ENCODE measurements at places on chromosomes 7 and 10. TPM values are rescaled to one million over a fixed set of nuclear protein-coding genes. Genes with fewer than 3 reads are reported as not detected.
A peak's percentile ranks its signal among the peaks of the same experiment; 100 is the strongest.

GRCh38 chr10:70498970-70499835 is 20.6 kb downstream of the PALD1 start:
- no peak overlapping the region for H3K4me3 ChIP-seq
- peaks cover 22% of the 10 kb centered on the region for H3K27me3 ChIP-seq
- H3K4me1 ChIP-seq: peaks cover 26% of the 10 kb centered on the region
- H3K27ac ChIP-seq: no peak overlapping the region

GRCh38 chr7:140367528-140367927 is 30.8 kb downstream of the SLC37A3 start:
- H3K36me3 ChIP-seq: peaks cover 35% of the 10 kb centered on the region
- H3K4me1 ChIP-seq: peaks cover 16% of the 10 kb centered on the region
- no peak overlapping the region for H3K4me3 ChIP-seq
- DNase-seq: no peak
- H3K27me3 ChIP-seq: no peaks in the 10 kb centered on the region

- H3K27ac ChIP-seq: no peak overlapping the region
- H3K4me3 ChIP-seq: no peak overlapping the region
- no peaks in the 10 kb centered on the region for H3K36me3 ChIP-seq
- no peak for DNase-seq
- H3K4me1 ChIP-seq: no peaks in the 10 kb centered on the region
Measured at GRCh38 chr10:116599991-116600390, 9.2 kb downstream of the PNLIPRP1 start.

DNA sequence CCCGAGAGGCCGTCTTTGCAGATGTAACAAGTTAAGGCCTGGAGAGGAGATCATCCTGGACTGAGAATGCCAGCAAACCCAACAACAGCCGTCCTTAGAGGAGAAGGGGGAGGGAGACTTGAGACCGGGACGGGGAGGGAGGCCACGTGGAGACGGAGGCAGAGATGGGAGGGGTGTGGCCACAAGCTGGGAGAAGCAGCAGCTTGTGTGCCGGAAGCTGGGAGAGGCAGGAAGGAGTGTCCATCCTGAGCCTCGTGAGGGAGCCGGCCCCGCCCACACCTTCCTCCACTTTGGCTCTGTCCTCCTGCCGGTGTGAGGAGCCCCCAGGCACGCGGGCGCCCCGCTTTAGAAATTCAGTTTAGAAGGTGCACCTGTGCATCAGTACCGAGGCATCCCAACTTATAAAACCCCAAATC is 95.7 kb downstream of the DNAJB6 start:
- no peak for DNase-seq
- no peak overlapping the region for H3K27ac ChIP-seq
- H3K4me3 ChIP-seq: no peak overlapping the region
- H3K36me3 ChIP-seq: no peaks in the 10 kb centered on the region
- H3K4me1 ChIP-seq: peaks cover 18% of the 10 kb centered on the region
- H3K27me3 ChIP-seq: peaks cover 16% of the 10 kb centered on the region

DNA sequence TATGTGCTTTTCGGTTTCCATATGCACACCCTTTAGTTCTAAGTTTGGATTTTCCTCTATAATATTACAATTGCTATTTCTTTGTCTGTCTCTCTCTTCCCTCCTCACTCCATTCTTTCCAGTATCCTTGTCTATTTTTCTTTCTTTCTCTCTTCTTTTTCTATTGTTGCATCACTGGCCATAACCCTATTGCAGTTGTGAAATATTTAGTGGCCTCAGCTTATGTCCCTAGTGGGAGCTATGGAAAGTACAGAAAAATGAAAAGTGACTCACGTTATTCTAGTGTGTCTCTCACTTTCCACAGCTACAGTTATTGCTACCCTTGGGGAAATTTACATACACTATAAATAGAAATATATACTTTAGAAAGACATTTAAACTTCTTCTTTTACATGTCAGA is 59.1 kb downstream of the CNTNAP2 start:
- H3K4me3 ChIP-seq: no peak overlapping the region
- no peaks in the 10 kb centered on the region for H3K4me1 ChIP-seq
- no peaks in the 10 kb centered on the region for H3K36me3 ChIP-seq
- H3K27me3 ChIP-seq: no peaks in the 10 kb centered on the region
- no peak overlapping the region for H3K27ac ChIP-seq
- DNase-seq: no peak

DNA sequence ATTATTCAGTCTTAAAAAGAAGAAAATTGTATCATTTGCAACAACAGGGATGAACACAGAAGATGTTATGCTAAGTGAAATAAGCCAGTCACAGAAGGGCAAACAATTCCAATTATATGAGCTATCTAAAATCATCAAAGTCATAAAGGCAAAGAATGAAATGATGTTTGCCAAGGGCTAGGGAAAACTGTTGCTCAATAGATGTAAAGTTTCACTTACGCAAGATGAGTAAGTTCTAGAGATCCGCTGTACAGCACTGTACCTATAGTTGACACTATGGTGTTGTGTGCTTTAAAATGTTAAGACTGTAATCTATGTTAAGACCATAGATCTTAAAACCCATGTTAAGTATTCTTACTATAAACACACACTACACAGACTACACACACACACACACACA is 904.6 kb upstream of the LRRN3 start:
- no peaks in the 10 kb centered on the region for H3K27me3 ChIP-seq
- no peak for DNase-seq
- no peaks in the 10 kb centered on the region for H3K4me1 ChIP-seq
- H3K4me3 ChIP-seq: no peak overlapping the region

DNA sequence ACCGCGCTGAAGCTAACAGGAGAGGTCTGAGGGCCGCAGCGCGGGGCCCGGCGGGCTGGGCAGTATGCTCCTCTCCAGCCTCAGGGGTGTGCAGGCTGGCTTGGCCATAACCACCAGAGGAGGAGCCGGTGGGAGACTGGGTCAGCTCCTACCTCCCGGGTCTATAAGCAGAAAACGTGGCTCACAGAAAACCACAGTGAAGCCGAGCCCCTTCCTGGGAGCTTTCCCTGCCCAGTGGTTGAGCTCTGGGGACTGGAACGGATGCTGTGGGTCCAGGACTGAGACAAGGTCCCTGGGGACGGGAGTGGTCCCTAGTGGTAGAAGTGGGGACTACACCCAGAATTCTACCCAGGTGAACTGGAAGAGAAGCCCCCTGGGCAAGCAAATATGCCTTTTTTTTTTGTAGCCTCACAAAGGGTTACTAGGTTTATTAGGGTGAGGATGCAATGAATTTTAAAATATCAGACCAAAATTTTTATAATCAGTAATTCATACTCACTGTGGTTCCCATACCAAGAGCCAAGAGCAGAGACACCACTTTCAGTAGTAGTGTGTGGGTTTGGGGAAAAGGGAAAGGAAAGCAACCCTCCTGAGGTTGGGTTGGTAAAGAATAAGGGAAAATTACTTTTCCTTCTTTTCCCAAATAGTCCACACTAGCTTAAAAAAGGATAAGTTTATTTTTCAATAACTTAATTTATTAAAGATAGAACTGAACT is 67.9 kb upstream of the PRKCQ start:
- no peak overlapping the region for H3K4me3 ChIP-seq
- H3K27me3 ChIP-seq: no peaks in the 10 kb centered on the region

- H3K4me1 ChIP-seq: peaks cover 3% of the 10 kb centered on the region
- peaks cover 3% of the 10 kb centered on the region for H3K27me3 ChIP-seq
- DNase-seq: no peak
- no peak overlapping the region for H3K4me3 ChIP-seq
- H3K27ac ChIP-seq: no peak overlapping the region
Measured at GRCh38 chr7:37770838-37771237, 77.6 kb upstream of the NME8 start.

DNA sequence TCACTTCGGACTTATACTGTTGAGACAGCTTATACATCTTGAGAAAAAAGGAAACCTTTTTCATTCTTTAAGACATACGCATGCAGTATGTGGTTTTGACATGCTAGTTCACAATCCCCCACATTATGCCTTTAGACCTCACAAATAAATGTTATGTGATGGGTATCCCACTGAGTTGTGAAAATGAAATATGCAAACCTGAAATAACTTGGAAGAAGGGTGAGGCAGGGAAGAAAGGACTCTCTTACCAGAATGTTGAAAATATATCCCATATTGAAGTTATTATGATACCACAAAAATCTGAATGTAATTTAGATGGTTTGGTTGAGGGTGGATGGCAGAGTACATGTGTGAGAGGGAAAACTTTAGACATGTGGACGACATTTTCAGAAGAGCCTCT is 379.8 kb downstream of the BBS9 start:
- no peaks in the 10 kb centered on the region for H3K4me1 ChIP-seq
- DNase-seq: no peak
- H3K27me3 ChIP-seq: no peaks in the 10 kb centered on the region

GRCh38 chr7:70719125-70719524 is 412.8 kb upstream of the GALNT17 start:
- H3K27ac ChIP-seq: no peak overlapping the region
- DNase-seq: no peak
- H3K4me1 ChIP-seq: peaks cover 14% of the 10 kb centered on the region
- H3K4me3 ChIP-seq: no peak overlapping the region
- no peaks in the 10 kb centered on the region for H3K27me3 ChIP-seq

GRCh38 chr10:13340626-13341376 is 7.3 kb downstream of the SEPHS1 start:
- H3K36me3 ChIP-seq: peaks cover 42% of the 10 kb centered on the region
- no peaks in the 10 kb centered on the region for H3K27me3 ChIP-seq
- DNase-seq: peak; percentile 68
- H3K27ac ChIP-seq: peak overlapping the region; percentile 67
- peaks cover 45% of the 10 kb centered on the region for H3K4me1 ChIP-seq

DNA sequence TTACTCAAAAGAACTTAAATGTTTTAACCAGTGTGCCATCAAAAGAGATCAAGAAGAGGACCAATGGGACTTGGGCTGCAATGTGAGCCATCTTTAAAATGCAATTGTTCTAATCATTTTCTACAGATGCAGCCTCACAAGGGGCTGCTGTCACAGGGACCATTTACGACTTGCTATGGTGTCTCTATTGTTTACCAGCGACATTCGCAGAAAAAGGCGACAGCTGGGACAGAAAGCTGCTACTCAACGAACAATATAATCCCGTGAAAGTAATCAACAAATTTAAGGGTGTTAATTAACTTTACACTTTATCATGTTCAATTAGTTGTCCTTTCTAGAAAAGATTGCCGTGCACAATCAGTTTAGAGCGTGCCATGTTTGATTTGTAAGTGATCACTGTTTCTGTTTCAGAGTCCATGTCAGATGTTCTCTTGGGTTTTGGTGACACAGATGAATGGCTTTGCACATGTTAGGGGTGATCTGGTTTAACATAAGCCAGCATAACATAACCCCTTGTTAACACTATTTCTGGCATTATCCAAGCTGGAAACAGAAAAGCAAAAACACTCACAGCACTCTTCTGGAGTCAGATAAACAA is 110.8 kb downstream of the HIBADH start:
- H3K27me3 ChIP-seq: no peaks in the 10 kb centered on the region
- DNase-seq: no peak
- H3K4me1 ChIP-seq: no peaks in the 10 kb centered on the region
- H3K36me3 ChIP-seq: no peaks in the 10 kb centered on the region
- no peak overlapping the region for H3K27ac ChIP-seq

GRCh38 chr7:29808075-29808801 is 1.9 kb downstream of the WIPF3 start:
- H3K4me1 ChIP-seq: peaks cover 7% of the 10 kb centered on the region
- H3K4me3 ChIP-seq: no peak overlapping the region
- no peaks in the 10 kb centered on the region for H3K36me3 ChIP-seq
- DNase-seq: no peak
- H3K27ac ChIP-seq: no peak overlapping the region

AGMO gene
- total RNA-seq: not detected

PRKCQ gene
- 58.7 TPM for total RNA-seq

SLC39A12 gene
- total RNA-seq: not detected

ABI1 gene
- 55.1 TPM for total RNA-seq

CREB3L2 gene
- 24.0 TPM for total RNA-seq

NEUROD6 gene
- not detected for total RNA-seq

CRTAC1 gene
- total RNA-seq: not detected

CPA2 gene
- total RNA-seq: not detected

CALN1 gene
- total RNA-seq: not detected

TLX1 gene
- total RNA-seq: not detected

MLXIPL gene
- not detected for total RNA-seq

CYP2E1 gene
- 0.26 TPM for total RNA-seq
